Stimulated activated CD4-positive, alpha-beta T cell treated with anti-CD3 and anti-CD28 coated beads, Interleukin-2, amount 100 ng/mL, for 4 hours (primary cell): ENCODE measurements at places on chromosomes 2 and 18.
A peak's percentile ranks its signal among the peaks of the same experiment; 100 is the strongest.

DNA sequence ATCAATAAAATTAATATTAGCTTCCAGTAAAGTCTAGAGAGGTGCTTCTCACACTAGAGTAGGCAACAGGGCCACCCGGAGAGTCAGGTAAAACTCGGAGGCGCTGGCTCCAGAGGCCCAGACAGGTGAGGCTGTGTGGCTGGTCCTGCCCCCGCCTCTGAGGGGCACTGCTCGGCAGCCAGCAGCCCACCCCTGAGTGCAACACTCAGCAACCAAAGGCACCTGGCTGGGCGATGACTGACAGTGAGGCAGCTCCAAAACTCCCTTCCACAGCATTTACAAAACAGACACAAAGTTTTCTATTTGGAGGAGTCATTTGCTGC, 138.8 kb upstream of the ID2 start:
- DNase-seq: no peak

DNA sequence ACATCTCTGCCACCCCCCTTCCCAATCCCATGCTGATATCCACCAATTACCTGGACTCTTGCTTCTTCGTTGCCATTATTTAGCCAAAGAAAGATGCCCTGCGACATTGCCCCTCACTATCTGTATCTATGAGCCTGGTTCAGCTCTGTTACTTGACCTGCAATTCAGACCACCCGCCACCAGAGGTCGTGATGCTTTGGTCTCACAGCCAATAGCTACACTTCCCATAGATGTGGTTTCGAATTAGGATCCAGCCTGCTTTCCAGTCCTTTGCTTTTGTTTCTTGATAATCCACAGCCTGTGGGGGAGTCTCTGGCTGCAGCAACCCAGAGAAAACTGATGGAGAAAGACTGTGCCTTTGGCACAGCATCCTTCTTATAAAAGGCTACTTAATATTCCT, 239.4 kb downstream of the KLHL29 start:
- DNase-seq: no peak

GRCh38 chr2:25368660-25369059, 26.9 kb upstream of the DNMT3A start:
- DNase-seq: no peak

GRCh38 chr2:192029089-192029488, 165.6 kb downstream of the TMEFF2 start:
- no peak for DNase-seq

DNA sequence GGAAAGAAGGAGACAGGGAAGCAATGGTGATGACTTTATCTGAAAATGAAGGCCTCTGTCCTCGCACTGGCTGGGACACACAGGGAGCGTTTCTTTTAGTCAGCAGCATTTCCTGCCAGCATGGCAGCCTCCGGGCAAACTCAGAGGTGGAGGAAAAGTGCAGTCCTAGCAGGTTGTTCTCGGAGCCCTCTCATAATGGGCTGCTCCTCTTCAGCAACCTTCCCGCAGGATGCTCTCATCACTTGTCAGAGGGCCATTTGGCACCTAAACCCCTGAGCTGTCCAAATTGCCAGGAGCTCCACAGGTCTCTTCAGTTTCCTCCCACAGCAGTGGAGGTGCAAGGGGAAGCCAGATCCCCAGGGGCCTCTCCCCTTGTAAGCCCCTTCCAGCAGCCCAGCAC, 6.2 kb downstream of the STK39 start:
- no peak for DNase-seq

DNA sequence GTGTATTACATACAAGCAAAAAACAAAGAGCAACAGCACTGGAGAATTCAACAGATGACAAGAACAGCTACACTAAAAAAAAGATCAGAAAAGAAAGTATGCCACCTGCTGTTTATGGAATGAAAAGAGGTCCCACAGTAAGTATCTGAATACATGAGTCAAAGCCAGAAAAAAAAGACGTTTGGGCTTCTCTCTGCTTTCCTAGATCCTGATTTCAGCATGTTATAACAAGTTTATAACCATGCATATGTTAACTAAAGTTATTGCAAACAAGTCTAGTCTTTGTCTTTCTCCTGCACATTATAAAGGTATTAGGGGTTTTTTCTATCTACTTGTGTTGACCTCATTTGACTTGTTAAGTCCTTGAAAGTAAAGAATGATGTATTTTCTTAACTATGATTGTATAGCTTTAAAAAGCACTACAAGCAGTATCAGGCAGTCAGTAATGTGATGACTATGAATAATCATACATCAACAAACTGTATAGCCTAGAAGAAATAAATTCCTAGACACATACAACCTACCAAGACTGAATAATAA, 108.5 kb upstream of the COL5A2 start:
- no peak for DNase-seq

- DNase-seq: no peak
These were observed 15.0 kb downstream of the MLPH start for GRCh38 chr2:237501892-237502513.

GRCh38 chr2:97011977-97012569, 25.7 kb upstream of the FAM178B start:
- DNase-seq: peak; percentile 10

GRCh38 chr18:28164771-28165483, 12.0 kb downstream of the CDH2 start:
- DNase-seq: no peak

GRCh38 chr2:42274863-42275262, 86.2 kb downstream of the COX7A2L start:
- no peak for DNase-seq
